ENCODE measurements at places on chromosomes 2 and 18.

GRCh38 chr2:72951303-72952095 lies 34.2 kb downstream of the EMX1 start:
- no peak for DNase-seq

- no peak for DNase-seq
Measured at GRCh38 chr2:233059797-233060500, at the start of gene INPP5D. INPP5D (plus strand) TSS chr2:233060342; CDS start chr2:233060479, 137 bp downstream.

DNA sequence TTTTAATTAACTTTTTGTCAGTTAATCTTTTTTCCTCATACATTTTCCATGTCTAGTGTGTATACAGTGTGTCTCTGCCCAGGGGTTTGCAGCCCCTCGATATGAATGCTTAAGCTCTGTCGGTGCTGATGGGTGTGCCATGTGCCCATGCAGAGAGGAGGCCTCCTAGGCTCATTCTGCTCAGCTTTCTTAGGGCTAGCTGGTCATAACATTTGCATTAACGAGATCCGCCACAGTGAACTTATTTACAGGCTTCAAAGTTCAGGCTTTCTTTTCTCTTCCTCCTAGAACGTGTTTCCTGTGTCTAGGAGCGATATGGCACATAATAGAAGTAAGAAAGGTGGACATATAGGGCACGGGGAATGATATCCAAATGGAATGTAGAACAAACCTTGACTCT lies 783.3 kb downstream of the PLCL1 start:
- DNase-seq: no peak

- DNase-seq: no peak
Measured at GRCh38 chr2:232276084-232276732, 102.3 kb upstream of the ALPP start.

DNA sequence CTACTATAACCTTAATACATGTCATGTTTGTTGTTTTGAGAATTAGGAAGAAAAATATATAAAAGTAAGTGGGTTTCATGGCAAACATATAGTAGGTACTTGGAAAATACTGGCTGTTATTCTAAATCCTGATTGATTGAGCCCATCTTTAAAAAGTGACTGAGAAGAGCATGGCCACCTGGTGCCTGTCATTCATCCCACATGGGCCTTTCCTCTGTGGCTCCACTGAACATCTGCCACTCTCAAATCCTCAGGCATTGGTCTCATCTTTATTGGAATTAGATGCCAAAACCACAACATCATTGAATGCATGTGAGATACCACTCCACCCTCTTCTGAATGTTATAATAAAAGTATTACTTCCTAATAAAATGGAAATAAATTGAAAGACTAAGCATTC lies 101.6 kb upstream of the TTN start:
- no peak for DNase-seq

- peak; percentile 78 for DNase-seq
Measured at GRCh38 chr2:206968134-206969086, 29.1 kb downstream of the CPO start.

- DNase-seq: no peak
Measured at GRCh38 chr2:170548304-170548703, 166.8 kb upstream of the SP5 start.

- DNase-seq: no peak
Measured at GRCh38 chr2:145316496-145316895, 796.6 kb upstream of the ZEB2 start.

GRCh38 chr2:73999881-74000597 lies 15.3 kb downstream of the TET3 start:
- DNase-seq: peak; percentile 43

- DNase-seq: no peak
Measured at GRCh38 chr2:194735837-194736542, 921.0 kb upstream of the SLC39A10 start.

GRCh38 chr2:226077841-226078240 lies 678.3 kb downstream of the NYAP2 start:
- no peak for DNase-seq

DNA sequence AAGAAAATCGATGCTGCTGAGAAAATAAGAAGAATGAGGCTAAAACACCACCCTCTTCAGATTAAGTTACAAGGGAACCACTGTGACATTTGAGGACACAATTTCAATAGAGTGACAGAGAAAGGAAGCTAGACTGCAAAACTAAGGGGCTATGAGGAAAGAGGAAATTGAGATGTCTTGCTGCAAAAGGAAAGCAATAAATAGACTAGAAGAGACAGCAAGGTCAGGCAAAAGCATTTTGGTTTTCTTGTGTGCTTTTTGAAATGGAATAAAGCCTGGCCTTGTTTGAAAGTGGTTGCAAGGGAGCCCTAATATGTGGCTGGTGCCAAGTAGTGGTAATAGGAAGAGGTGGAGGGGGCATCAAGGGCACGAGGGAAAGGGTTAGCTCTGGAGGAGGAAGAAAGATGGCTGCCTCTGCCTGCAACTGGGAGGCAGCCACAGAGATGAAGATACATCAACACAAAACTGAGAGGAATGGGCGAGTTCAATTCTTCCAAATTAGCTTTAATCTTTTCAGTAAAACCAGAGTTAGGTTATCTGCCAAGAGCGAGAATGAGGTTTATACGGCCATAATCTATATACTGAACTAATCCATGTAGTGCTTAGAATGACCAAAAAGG lies 1.2 kb upstream of the MRO start:
- no peak for DNase-seq

GRCh38 chr2:70684846-70685622 lies 83.0 kb downstream of the ADD2 start:
- DNase-seq: no peak

- no peak for DNase-seq
Measured at GRCh38 chr2:25076749-25077148, 34.9 kb downstream of the EFR3B start.

DNA sequence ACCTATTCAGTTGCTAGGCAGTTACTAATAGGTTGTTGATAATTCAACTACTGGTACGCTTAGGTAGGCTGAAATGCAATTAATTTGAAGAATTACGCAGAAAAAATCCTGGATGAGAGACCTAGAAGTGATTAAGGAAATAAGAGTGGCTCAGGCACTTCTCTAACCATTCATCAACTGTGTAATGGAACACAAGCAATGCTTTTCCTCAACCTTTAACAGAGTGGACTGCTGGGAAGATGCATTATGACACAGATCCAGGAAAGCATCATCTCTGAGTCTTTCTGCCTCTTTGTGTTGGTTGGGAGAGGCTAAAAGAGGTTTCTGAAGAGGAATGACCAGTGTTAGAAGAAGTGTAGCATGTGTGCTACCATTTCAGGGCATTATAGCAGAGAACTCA lies 992.2 kb downstream of the TSN start:
- no peak for DNase-seq

DNA sequence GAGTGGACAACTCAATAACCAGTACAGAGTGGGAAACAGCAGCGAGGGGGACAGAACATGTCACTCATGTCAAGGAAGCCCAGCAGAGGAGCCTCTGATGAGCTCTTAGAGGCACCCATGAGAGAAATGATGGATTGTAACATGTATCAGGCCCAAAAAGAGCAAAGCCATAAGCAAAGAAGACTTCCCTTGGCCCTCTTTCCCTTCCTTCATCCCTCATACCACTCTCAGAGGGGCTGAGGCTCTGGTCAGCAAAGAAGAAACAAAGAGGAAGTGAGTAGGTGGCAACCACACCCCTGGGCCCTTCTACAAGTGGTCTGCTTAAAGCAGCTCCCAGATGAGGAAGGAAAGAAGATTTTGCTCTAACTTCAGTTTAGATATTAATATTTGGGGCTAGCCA lies 112.8 kb downstream of the CDC42EP3 start:
- no peak for DNase-seq

Measured in fibroblast of the aortic adventitia (primary cell).